ENCODE measurements at places on chromosomes 2 and 18.
A peak's percentile ranks its signal among the peaks of the same experiment; 100 is the strongest.

GRCh38 chr2:8134473-8134932 lies 547.4 kb upstream of the ID2 start:
- peak; percentile 77 for DNase-seq

GRCh38 chr2:112876971-112877361 lies 34.0 kb upstream of the IL37 start:
- DNase-seq: no peak

DNA sequence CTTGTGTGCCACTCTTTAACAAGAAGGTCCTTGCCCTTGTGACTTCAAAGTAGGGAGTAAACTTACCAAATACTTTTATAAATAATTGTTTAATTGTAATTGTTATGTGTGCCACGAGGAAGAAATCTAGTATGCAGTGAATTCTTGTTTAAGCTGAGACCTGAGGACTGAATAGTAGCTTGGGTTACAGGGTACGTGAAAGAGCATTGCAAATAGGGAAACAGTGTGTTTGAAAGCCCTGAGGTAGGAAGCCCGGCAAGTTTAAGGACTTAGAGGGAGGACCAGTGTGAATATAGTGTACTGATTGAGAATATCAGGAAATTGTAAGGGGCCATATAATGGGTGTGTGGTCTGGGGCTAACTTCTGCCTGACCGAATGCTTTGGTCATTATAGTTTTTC lies 26.2 kb downstream of the PHLPP1 start:
- DNase-seq: no peak

DNA sequence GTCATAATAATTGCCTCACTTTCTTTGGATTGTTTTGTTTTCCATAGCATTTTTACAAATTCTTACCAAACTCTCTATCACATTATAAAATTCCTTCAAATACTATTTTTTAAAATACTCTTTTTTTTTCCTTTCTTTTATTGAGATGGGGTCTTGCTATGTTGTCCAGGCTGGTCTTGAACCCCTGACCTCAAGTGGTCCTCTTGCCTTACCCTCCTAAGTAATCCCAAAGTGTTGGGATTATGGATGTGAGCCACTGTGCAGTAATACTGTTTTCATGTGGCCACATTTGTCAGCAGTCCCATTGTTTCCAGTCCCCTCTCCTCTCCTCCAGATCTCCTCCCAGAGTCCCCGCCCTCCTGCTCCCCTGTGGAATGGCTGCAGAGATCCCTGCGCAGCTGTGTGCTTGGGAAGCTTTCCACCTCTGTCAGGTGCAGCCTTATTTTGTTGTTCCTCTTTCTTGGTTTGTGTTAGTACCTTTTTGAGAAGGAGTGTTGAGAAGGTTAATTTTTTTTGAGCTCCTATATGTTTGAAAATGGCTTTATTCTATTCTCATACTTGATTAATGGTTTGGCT lies 227.3 kb downstream of the LOXHD1 start:
- DNase-seq: no peak

- DNase-seq: no peak
Measured at GRCh38 chr2:45003579-45004551, 5.4 kb downstream of the SIX2 start.

- no peak for DNase-seq
Measured at GRCh38 chr18:71443706-71444480, 1100.2 kb downstream of the CBLN2 start.

DNA sequence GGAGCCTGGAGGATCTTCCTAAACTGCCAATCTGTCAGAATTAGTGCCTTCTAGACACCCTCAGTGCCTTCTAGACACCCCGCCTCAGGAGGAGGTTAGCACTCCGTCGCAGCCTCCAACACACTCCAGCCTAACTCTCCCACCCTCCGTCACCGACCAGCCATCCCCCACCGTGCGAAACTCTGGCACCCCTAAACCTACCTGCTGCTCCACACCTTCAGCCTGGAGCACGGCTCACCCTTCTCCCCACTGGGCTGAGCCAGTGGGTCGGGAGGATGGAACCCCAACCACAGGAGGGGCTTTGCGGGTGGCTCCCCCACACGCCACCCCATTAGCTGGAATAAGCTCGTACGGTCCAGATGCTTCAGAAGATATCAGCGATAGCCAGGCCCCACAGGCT lies 468.9 kb upstream of the HS6ST1 start:
- no peak for DNase-seq

DNA sequence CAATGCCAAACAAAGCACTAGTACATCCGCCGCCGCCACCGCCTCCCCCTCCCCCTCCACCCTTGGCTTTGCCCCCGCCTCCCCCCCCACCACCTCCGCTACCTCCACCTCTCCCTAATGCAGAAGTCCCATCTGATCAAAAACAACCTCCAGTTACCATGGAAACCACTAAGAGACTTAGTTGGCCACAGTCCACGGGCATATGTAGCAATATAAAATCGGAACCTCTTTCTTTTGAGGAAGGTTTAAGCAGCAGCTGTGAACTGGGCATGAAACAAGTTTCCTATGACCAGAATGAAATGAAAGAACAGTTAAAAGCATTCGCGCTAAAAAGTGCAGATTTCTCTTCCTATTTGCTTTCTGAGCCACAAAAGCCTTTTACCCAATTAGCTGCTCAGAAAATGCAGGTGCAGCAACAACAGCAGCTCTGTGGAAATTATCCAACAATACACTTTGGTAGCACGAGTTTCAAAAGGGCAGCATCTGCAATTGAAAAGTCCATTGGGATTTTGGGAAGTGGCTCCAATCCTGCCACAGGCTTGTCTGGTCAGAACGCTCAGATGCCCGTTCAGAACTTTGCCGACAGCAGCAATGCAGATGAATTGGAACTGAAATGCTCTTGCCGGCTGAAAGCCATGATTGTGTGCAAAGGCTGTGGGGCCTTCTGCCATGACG lies 168.0 kb downstream of the ASXL3 start:
- DNase-seq: no peak

- DNase-seq: no peak
Measured at GRCh38 chr2:11680901-11681721, 11.1 kb upstream of the NTSR2 start.

DNA sequence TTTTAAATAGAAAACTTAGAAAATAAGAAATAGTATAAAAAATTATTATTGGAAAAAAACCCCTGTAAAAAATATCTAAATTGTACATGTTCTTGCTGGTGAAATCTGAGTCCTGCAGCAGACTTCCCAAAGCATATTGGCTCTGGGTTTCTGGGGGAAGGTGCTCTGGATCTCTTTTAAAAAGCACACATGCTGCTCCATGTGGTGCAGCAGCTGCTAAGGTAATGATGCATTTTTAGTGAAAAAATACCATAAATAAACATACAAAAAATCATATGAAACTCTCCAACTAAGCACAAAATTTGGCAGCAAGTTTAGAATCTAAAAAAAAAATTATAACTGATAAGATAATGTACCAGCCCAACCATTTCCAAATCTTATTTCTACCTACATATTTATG lies 216.5 kb downstream of the GPD2 start:
- DNase-seq: no peak

GRCh38 chr18:56841836-56842235 lies 190.7 kb downstream of the WDR7 start:
- DNase-seq: no peak

- DNase-seq: no peak
Measured at GRCh38 chr2:115084446-115084845, 642.0 kb downstream of the DPP10 start.

All from NCI-H1417 (cell line).